ENCODE measurements at places on chromosomes 4 and X.

DNA sequence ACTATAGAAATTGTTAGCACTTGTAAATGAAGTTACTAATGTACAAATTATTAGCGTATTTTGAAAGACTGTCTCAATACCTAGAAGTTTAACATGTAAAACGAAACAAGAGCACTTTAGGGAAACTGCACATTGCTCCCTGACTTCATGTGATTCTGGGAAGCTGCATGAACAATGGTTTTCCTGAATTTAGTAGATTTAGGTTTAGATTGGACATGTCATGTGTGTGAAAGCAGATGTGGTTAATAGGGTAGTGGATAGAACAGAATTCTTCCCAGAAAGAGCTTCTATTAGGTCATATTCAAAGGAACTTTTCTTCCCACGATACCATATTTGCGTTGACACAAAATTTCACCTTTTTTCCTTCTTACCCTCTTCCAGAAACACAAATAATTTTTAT, 14.9 kb upstream of the CXCL8 start:
- DNase-seq: no peak

DNA sequence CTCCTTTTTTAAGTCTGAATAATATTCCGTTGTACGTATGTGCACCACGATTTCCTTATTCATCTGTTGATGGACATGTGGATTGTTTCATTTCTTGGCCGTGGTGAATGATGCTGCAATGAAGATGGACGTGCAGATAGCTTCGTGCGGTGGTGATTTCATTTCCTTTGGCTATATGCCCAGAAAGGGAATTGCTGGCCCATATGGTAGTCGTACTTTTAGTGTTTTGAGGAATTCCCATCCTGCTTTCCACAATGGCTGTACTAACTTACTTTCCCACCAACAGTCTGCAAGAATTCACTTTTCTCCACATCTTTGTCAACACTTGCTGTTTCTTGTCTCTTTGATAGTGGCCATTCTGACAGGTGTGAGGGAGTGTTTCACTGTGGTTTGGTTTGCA, 12.8 kb downstream of the ZFP42 start:
- DNase-seq: no peak

GRCh38 chr4:78688366-78688765, 87.8 kb upstream of the BMP2K start:
- no peak for DNase-seq

DNA sequence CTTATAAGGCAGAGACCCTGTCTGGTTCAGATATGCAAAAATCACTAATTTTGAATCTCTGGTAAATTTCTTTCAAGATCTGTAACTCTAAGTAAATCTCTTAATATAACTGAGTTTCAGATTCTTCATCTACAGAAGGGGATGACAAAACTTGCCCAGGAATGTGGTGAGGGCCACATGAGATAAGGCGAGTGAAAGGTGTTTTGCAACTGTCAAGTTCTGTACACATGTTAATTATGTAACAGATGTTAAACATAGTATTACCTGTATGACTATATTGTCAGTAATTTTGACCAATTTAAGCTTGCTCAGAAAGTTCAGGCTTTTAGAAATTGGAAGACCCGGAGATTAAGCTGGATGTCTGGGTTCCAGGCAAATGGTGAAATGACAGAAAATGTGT, 549 bp upstream of the GLRB start:
- no peak for DNase-seq

DNA sequence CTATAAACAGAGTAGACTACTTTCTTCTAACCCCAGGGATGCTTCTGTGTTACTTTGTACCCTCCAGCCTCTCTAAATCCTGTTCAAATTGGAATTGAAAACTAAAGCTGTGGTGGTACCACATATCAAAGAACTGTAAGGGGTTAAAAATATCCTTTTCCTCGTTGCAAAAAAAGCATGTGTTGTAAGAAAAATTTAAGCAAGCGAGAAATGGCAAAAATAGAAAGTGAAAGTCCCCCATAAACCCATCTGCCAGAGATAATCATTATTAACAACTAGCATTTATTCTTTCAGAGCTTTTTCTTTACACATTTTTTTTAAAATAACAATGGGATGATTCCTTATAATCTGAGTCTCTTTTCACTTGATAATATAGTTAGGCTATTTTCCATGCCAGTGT, 40.6 kb downstream of the TMEM164 start:
- DNase-seq: no peak

- no peak for DNase-seq
Observed at GRCh38 chr4:75953509-75953908, 12.7 kb upstream of the NAAA start.

GRCh38 chr4:87193958-87194675, 26.3 kb downstream of the KLHL8 start:
- DNase-seq: no peak

DNA sequence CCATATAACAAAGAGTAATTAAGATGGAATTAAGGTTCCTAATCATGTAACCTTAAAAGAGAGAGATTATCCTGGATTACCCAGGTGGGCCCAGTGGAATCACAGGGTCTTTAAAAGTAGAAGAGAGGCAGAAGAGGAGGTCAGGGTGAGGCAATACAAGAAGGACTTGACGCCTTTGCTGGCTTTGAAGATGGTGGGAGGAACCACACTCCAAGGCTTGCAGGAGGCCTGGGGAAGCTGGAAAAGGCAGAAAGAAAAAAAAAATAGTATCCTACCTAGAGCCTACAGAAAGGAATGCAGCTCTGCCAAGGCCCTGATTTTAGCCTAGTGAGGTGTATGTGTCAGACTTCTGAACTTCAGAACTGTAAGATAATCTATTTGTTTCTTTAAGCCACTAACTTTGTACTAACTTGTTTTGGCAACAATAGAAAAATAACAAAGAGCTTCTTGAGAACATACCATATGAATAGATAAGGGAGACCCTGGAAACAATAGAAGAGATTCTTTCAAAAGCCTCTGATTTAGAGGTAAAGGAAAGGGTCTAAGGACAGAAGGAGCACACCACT, 229.9 kb upstream of the TTC29 start:
- DNase-seq: no peak

- DNase-seq: no peak
Observed at GRCh38 chr4:170990989-170991589, 822.1 kb upstream of the GALNTL6 start.

- no peak for DNase-seq
Observed at GRCh38 chrX:69238887-69239231, 73.6 kb upstream of the PJA1 start.

Measured in coronary artery (tissue), 2 donors.